ENCODE measurements at places on chromosomes 1 and 21.

DNA sequence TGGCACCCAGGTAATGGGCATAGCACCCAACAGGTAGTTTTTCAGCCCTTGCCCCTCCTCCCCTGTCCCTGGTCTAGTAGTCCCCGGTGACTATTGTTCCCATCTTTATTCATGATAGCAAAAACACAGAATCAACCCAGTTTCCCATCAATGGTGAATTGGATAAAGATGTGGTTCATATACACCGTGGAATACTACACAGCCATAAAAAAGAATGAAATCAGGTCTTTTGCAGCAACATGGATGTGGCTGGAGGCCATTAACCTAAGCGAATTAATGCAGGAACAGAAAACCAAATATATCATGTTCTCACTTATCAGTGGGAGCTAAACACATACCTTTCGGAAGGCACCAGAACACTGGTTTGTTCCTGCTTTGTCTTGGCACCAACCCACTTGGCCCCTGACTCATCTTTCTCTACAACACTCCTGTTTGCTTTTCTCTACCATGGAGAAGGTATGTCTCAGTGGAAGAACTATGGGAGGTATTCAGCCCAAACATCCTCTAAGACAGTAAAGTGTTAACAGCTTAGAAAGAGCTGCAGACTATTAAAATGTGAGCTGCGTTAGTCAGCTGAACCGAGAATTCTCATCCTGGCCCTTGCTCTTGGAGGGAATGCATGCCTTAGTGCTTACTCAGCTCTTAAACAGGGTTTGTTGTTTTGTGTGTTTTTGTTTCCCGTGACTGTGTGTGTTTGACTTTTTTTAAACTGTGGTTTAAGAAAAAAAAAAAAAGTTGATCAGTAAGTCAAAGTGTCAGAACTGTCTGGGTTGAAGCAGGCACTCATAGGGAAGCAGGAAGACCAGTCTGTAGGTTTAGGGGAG is 203.0 kb downstream of the TOMM20 start:
- peak; percentile 54 for DNase-seq

DNA sequence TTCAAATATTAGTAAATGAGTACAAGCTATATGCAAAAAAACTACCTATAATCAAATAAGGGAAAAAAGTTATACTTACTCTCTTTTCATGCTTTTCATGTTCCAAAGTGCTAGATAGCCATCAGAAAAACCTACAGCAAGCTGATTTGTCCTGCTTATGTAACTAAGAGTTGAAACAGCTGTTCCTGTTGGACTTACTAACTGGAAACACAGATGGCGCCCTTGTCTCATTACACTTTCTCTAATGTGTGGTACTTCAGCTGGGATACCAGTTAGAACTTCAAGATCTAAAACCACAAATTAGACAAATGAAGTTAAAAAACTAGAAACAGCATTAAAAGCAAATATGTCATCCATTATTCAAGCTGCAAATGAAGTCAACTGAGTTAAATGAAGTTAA is 24.3 kb downstream of the AHCTF1 start:
- peak; percentile 21 for DNase-seq

GRCh38 chr1:10538646-10539355 is 64.1 kb downstream of the PEX14 start:
- no peak for DNase-seq

DNA sequence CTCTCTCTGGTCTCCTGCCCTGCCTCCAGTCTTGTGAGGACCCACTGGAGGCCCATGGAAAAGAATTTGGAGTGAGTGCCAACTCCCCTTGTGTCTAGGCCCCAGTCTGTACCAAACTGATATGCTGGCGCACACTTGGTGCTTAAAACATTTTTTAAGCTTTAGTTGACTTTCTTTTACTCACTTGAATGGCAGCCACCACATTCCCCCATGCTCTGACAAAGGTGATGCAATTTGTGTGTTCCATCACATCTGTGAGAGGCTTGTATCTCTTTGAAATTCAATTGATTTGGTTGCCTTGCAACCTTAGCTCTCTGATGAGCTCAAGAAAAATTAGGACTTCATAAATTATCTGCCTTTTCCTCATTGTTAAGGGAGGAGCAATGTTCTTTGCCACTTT is 30.5 kb upstream of the WDTC1 start:
- no peak for DNase-seq

- peak; percentile 18 for DNase-seq
Observed at GRCh38 chr1:35929730-35930592, 944 bp upstream of the AGO3 start.

- no peak for DNase-seq
Observed at GRCh38 chr1:19772053-19772452, 27.7 kb downstream of the TMCO4 start.

GRCh38 chr1:183821889-183822611 is 17.1 kb downstream of the RGL1 start:
- no peak for DNase-seq

GRCh38 chr1:6224718-6225117 is 11.0 kb downstream of the ICMT start:
- DNase-seq: peak; percentile 65

- DNase-seq: peak; percentile 83
Observed at GRCh38 chr1:54866801-54867716, 19.9 kb downstream of the DHCR24 start.

GRCh38 chr1:8685463-8685862 is 132.0 kb downstream of the RERE start:
- DNase-seq: no peak

DNA sequence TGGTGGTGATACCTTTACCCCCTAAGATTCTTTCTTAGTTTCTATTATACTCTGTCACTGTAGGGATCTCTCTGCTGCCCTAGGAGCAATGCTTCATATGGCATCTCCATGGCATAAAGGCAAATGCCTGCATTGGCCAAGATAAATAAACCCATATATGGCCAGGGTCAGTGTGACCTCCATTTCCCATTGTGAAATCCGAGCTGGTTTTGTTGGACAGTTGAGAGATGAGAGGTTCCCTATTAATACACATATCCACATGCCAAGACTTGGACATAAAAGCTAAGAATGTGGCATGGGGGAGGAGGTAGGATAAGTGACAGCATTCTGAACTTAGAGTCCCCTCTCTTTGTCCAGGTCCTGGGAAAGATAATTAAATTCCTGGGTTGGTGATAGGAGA is 1.4 kb downstream of the TPM3 start:
- no peak for DNase-seq

GRCh38 chr1:215005078-215005477 is 77.5 kb upstream of the KCNK2 start:
- DNase-seq: no peak

DNA sequence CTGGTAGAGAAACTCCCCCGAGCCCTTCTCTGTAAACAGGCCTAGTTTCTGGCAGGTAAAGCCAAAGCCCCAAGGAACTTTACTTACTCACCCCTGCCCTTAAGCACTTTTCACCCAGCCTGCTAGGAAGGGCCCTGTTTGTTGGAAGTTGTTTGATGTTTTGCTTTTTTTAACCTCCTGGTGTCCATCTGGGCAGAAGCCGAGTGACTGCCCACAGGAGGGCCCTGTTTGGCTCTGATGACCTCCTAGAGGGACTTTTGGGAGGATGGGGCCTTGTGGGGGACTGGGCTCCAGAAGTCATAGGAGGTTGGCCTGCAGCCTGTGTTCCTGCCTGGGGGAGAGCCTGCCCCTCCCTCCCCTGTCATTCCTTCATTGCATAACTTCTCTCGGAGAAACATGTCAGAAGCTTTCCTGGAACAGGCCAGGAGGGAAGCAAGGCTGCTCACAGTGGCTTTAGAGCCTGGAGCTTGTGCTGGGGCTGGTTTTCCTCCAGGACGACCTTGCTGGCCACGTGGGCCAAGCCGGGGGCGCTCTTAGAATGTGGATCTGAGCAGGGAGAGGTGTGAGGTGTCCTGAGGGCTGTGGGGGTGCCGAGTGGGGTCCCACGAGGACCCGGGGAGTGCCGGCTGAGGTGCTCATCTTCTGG is 33.9 kb downstream of the COQ8A start:
- peak; percentile 38 for DNase-seq

- DNase-seq: no peak
Observed at GRCh38 chr1:12597792-12598191, 20.2 kb downstream of the DHRS3 start.

- no peak for DNase-seq
Observed at GRCh38 chr21:23936224-23936623, 1671.1 kb downstream of the MRPL39 start.
